Hair follicle dermal papilla cell (primary cell): ENCODE measurements at places on chromosomes 1 and 21. TPM values are rescaled to one million over a fixed set of nuclear protein-coding genes. Genes with fewer than 3 reads are reported as not detected.

Gene HCN3
- 0.97 and 2.1 TPM in 2 replicates for total RNA-seq

Gene LRRC39
- total RNA-seq = 0.24 and 0.65 TPM in 2 replicates

Gene CLEC20A
- not detected in 2 replicates for total RNA-seq

Gene CGN
- 0.12 TPM in 1 of 2 replicates, not detected in the other for total RNA-seq

Gene AUNIP
- 1.6 and 1.8 TPM in 2 replicates for total RNA-seq

Gene ANGPTL3
- under 0.01 and 0.12 TPM in 2 replicates for total RNA-seq

Gene PLOD1
- total RNA-seq = 242 and 251 TPM in 2 replicates

Gene IGSF9
- total RNA-seq = under 0.01 TPM in 1 of 2 replicates, not detected in the other
